Stimulated activated naive B cell treated with anti-CD40 and anti-IgM and Interleukin-4, amounts not matched to agents 10 μg/mL and 1 μg/mL and 100 μg/mL, for 72 hours (primary cell): ENCODE measurements at places on chromosomes 11 and 22.

- DNase-seq = no peak
These were observed 90.9 kb downstream of the PDHX start for GRCh38 chr11:35007277-35007676.

DNA sequence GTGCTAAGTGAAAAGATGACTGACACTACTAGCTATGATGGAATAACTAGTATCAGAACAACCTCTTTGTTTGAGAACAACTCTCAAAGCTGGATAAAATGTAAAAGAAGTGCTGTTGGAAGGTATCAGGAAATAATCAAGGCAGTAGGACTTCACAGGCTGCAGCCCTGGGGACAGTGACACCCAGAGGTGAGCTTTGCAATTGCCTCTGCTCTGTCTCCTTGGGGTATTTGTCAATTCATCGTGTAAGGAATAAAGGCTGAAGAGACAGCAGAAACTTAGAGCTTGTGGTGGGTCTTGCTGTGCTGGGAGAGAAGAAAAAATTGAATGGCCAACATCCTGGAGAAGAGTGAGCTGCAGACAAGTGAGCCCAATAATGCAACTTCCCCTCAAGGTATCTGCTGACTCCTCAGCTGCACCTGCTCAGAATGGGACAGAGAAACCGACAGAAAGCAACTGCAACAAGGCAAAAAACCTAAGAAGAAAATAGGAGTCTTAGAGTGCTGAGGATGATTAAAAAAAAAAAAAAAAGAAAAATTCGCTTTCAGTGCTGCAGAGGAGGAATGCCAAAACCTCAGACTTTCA, 141.1 kb downstream of the RCN1 start:
- no peak for DNase-seq

DNA sequence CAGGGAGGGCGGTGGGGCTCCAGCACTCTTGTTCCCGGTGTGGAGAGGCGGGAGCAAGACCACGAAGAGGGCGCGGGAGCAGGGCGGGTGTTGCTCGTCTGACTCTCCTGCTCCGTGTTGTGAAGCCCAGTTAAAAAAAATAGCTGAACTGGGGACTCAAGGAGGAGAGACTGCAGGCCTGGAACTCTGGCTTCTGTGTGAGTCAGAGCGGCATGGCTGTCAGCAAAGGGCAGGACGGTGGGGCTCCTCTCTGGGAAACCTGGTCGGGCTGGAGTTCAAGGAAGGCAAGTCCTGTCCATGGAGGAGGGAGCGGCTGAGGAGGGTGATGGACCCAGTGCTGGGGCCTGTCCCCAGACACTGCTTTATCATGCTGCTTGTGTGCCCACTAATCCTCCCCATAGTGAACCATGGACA, 152.3 kb downstream of the FEZ1 start:
- no peak for DNase-seq

DNA sequence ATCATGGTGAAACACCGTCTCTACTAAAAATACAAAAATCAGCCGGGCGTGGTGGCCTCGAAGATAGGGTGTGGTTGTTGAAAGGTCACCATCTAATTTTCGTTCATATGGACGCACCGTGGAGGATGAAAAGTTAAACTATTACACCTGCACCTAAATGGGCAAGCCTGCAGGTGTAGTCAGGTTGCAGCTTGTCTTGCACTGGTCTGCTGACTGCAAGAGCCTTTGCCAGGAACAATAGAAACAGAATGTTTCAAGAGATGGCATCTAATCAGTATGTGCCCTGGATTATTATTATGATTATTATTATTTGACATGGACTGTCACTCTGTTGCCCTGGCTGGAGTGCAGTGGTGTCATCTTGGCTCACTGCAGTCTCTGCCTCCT, 908 bp downstream of the NADSYN1 start:
- DNase-seq = no peak

DNA sequence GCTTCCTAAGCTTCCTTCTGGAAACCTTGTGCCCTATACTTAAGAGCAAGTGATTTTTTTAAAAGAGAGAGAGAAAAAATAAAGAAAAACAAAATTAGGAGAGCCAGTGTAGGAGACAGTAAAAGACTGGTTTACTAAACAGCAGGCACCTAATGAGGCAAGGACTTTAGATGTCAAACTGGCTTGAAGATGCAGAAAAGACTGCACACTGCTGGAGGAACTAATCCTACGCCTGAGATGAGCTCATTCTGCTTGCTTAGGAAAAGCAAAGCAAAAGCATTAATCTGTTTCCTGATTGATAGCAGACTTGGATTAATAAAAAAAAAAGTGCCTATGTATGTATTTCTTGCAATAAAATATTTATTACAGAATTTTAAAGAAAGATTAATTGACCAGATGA, 113.6 kb upstream of the SEZ6L start:
- no peak for DNase-seq

GRCh38 chr11:29916040-29916439, 100.8 kb downstream of the KCNA4 start:
- no peak for DNase-seq

GRCh38 chr11:106399076-106399511, 321.6 kb downstream of the AASDHPPT start:
- no peak for DNase-seq

- no peak for DNase-seq
These were observed 66.9 kb upstream of the SESN3 start for GRCh38 chr11:95297680-95298452.

GRCh38 chr11:9126636-9127035, 35.2 kb upstream of the SCUBE2 start:
- DNase-seq = no peak

DNA sequence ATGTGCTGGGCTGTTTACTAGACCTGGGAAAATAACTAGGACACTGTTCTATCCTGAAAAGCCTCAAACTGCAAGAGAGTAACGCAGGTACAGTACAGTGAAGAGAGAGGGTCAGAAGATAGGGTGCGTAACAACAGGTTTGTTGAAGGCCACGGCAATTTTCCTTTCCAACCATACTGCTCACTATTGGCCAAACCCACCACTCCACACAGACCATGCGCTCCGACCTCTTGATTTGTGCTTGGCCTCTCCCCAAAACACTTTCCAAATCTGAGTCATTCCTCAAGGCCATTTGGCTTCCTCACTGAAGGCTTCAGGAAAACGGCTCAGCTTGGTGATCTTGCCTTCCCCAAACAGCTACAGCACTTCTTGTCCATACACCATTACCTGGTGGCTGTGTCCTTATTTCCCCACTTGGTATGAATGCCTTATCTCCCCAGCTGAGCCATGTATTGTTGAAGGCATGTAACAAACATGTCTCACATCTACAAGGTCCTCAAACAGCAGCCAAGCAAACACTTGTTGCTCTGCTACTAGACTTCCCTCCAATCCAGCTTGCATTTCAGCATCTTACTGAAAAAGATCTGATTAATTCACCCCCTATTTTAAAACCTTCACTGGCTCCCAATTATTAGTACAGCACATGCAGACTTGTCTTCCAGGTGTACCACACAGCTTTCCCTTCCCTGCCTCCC, 40.9 kb downstream of the TCF20 start:
- DNase-seq = no peak

GRCh38 chr11:114559425-114560310, at the start of gene NXPE1:
Gene NXPE1, minus strand, starts transcription at chr11:114559881. Its CDS starts 8,680 bp downstream, at chr11:114551201.
- DNase-seq = no peak

DNA sequence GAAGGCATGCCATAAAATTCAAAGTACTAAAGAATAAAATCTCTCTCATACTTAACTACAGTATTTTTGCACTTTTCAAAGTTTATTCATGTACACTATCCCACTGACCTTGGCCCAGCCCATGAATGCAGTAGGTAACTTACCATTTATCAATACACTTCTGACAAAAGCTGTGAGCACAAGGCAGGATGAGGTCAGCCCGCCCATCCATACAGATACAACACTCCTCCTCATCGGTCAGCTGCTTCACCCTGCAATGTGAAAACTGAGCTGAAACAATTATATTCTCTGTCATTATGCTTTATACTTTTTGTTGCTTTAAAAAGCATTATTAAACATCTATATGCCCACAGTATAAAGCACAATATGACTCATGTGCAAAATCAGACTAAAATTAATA, 22.1 kb downstream of the RNF141 start:
- DNase-seq = no peak

DNA sequence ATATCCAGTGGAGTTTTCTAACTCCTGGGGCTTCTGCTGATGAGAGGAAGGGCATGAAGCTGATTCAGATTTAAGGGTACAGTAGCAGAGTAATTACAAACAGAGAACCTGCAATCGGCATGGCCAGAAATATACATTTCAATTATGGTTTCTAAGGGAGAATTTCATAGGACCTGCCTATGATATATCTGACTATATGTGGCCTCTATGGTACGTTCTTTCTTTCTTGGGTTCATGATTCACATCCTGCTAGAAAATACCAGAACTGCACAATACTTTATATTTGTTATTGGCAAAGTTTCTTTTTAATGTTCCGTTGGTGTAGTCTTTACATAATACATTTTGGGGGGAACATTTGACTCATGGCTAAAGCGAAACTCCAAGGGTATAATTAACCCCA, 63.1 kb upstream of the TTC12 start:
- no peak for DNase-seq

- DNase-seq = no peak
These were observed 9.8 kb upstream of the ALX4 start for GRCh38 chr11:44319552-44320288.
